ENCODE measurements at places on chromosomes 5 and 9. TPM values are rescaled to one million over a fixed set of nuclear protein-coding genes. Genes with fewer than 3 reads are reported as not detected.

Gene PJA2
- total RNA-seq, result 18.0 TPM

Gene DOCK8
- 0.40 TPM for total RNA-seq

Gene NEUROG1
- total RNA-seq, result not detected

Gene CKMT2
- total RNA-seq, result not detected

Gene PFN3
- not detected for total RNA-seq

Gene PCDHB15
- total RNA-seq, result not detected

Gene ERP44
- 14.0 TPM for total RNA-seq
